H1 (cell line): ENCODE measurements at places on chromosomes 11 and 22. TPM values are rescaled to one million over a fixed set of nuclear protein-coding genes. Genes with fewer than 3 reads are reported as not detected.

The PNPLA5 gene
- 6.8 and 8.2 TPM in 2 replicates for total RNA-seq

The KCNQ1 gene
- 2.0 and 2.4 TPM in 2 replicates for total RNA-seq

The HMOX1 gene
- total RNA-seq, result 25.0 and 25.7 TPM in 2 replicates

GRCh38 chr11:119791701-119792151 is 62.7 kb upstream of the NECTIN1 start:
- no peak for DNase-seq

- DNase-seq, result no peak
Measured at GRCh38 chr11:86484795-86485166, 110.1 kb downstream of the CCDC81 start.

GRCh38 chr11:79461144-79461543 is 20.3 kb upstream of the TENM4 start:
- no peak for DNase-seq

DNA sequence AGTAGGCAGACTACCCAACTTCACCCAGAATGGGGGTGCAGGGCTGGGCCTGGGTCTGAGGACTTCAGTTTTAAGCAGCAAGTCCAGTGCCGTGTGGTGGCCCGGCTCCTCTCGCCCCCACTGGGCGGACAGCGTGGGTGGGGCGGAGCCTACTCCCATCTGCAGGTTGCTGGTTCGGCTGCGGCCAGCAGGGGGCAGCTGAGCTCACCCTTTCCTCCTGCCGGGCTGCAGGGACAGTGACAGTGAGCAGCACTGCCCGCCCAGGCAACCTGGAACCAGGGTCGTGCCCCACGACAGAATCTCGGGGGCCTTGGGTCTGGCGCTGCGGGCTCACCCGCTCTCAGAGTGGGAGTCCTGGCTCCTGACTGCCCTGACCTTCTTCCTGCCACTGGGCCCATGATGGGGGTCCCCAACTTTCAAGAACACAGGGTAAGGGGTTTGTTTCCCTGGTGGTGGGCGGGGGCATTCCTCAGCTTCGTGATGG is 6.2 kb upstream of the NEAT1 start:
- DNase-seq, result peak; percentile 98

- DNase-seq, result no peak
Measured at GRCh38 chr11:65504674-65505465, 6.0 kb downstream of the MALAT1 start.

DNA sequence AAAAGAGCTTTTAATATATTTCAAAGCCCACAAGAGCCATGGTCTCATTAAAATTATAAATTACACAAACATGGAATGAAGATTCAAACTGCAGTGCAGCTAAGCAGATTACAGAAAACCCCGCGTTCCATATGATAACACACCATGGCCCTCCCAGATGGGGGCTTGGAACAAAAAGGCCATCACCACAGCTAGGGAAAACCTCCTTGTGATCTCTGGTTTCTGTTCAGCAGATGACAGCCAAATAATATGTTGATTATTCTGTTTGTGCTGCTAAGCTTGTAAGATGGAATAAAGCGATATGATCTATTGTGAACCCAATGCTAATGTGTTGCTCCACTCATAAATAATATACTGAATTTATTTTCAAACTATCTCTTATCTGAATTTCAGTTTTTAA is 28.5 kb downstream of the IMMP1L start:
- DNase-seq, result no peak

DNA sequence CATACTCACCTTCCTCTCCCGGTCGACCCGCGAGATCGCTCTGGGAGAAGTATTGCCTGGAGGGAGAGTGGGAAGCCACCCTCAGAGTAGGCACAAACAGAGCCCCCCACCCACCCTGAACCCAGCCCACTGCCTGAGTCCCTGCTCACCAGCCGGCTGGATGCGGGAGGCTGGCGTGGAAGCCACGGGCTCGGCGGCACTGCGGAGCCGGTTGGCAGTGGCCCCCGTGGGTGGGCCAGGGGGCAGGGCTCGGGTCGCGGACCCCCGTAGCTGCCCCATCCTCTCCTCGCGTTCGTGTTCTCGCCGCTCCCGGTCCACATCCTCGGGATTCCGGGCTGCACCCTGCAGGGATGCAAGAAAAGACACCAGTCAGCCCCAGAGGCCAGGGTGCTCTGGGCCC is 21.4 kb upstream of the TMEM184B start:
- no peak for DNase-seq

- DNase-seq, result no peak
Measured at GRCh38 chr11:26143566-26144290, 188.2 kb upstream of the ANO3 start.

- no peak for DNase-seq
Measured at GRCh38 chr22:19643448-19644313, 70.6 kb upstream of the SEPTIN5 start.

GRCh38 chr11:116895048-116895757 is 57.8 kb upstream of the APOA1 start:
- peak; percentile 38 for DNase-seq

DNA sequence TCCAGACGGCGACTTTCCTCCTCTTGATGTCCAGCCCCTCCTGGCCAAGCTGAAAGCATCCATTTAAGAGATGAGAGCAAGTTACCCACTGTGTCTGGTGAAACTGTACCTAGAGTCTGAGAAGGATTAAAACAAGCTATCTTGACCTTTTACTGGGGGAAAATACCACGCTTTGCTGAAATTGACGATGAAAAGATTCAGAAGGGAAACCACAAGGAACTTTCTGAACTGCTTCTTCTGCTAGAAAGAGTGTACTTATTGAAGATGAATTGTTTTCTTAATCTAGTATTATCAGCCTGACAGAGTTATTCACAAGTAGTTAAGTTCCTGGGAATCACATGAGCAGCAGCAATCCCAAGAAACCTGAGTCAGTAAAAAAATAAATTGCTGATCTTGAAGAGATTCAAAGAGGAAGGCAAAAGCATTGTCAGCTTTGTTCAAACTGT is 13.1 kb upstream of the MS4A6A start:
- no peak for DNase-seq

- DNase-seq, result no peak
Measured at GRCh38 chr22:22009661-22010060, 27.1 kb upstream of the TOP3B start.

DNA sequence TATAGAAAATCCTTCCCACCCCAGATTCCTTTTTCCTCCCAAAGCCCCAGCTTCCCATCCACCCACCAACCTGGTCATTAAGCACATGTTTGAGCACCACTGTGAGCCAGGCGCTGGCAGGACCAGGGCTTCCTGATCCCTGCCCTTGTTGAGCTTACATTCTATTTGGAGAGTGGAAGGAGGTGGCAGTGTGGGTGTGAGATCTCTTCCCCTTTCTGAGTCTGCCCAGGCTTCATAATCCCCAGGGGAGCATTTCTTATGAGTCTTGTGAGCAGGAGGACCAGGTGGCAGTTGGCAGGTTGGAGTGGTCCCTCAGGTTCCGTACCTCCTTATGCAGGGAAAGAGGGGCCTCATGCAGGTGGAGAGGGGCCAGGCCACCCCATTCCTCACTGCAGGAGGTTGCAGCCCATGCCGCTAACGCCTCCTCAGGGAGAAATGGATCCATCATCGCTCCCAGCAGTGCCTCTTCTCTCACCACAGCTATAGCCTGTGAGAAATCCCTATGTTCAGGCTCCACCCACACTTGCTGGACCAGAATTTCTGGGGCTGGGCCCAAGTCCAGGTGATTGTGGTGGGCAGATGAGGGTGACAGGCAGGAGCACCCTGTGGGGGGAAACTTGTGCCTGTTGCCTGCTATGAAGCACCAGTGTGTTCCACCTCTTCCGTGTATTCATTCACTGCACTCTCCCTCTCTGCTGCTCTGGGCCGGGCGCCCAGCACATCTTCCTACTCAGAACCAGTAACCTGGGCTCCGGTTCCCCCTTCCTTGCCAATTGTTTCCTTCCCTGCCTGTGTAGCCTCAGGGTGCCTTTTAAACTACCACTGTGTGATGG is 23.5 kb downstream of the UBE2L3 start:
- no peak for DNase-seq

DNA sequence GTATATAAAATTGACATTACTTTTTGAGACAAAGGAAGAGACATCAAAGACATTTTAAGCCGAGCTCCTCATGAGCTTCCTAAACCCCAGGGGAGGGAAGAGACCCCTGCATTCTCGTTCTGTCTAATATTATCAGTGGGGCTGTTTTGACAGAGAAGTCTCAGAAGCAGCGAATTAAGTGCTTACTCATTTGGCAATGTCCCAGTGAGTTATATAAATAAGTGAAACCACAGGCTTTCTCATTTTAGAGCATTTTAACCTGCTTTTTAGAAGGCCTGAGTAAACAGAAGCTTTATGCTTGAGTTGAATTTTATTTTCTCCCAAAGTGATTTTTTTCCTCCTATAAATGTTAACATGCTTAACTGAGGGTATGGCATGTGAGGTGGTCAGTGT is 23.2 kb upstream of the C1QTNF4 start:
- no peak for DNase-seq

GRCh38 chr11:107653076-107653475 is 58.8 kb downstream of the SLN start:
- DNase-seq, result no peak

- DNase-seq, result no peak
Measured at GRCh38 chr11:79392161-79392560, 48.7 kb downstream of the TENM4 start.

- DNase-seq, result no peak
Measured at GRCh38 chr11:14358729-14359439, at the start of gene RRAS2. RRAS2 (minus strand) TSS chr11:14359183; CDS start chr11:14358870, 313 bp downstream.
